ENCODE measurements at places on chromosomes 13 and 19.

GRCh38 chr13:76160961-76161925 lies 525.1 kb downstream of the LMO7 start:
- DNase-seq: no peak

DNA sequence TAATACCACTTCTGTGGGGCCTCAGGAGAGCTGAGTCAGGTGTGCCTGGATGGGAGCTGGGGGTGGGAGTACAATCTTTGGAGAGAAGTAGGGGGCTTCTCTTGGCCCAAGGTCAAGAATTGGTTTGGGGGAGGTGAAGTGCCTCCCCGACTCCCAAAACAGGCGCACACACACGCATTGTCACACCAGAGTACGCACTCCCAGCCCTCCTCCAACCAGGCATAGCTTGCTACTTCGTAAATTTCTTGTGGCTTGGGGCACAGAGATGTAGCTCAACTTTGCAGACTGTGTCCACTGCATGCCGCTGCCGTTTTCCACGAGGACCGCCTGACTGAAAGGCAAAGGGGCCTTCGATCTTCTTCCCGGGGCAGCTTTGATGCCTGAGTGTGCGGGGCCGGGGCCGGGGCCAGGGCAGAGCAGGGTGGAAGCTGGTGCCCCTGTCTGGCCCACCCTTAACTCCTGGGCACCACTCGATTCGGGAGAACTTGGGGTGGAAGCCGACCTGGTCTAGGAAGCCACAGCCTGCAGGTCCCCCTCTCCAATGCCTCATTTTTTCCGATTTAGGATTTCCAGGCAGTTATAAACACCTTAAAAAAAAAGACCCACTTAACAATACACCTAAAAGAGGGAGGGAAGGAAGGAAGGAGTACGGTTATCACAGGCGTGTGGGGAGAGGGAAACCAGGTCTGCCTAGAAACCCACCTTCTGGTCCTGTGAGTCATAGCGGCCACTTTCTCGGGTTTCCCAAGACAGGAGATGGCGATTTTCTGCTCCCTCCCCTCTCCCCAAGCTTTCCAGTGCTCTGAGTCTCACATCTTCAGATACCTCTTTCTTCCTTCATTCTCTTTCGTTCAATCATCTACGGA lies 5.8 kb upstream of the TSHZ3 start:
- DNase-seq: no peak

GRCh38 chr13:110869805-110870706 lies 44.8 kb downstream of the ANKRD10 start:
- DNase-seq: peak; percentile 85

DNA sequence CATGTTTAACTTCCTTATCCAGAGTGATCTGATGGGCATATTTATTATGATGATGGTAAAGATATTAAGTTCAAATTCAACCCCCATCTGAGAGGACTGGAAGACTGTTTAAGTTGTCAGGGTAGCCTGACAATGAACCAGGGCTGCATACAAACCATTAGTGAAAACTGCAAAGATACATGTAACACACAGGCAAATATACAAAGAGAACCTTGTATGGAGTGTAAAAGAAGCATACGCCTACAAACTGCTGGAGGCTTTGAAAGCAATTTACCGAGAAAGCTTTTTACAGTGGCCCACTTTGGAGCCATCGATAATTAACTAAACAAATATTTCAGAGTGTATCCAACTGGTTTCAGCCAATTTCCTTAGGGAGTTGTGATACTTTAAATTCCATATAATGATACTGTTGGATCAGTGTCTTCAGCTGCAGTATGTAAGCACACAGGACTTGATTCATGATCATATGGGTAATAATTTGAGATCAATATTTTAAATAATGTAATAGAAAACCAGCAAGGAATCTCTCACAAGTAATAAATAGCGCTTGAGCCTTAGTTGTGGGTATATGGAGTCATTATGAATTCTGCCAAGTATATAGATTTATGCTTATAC lies 231.5 kb upstream of the SPRY2 start:
- no peak for DNase-seq

- no peak for DNase-seq
Measured at GRCh38 chr13:111031531-111031961, 83.6 kb upstream of the ARHGEF7 start.

Data from tibial nerve (tissue), 4 donors.